Activated naive CD8-positive, alpha-beta T cell treated with anti-CD3 and anti-CD28 coated beads for 36 hours (primary cell): ENCODE measurements at places on chromosomes 1 and 21.

DNA sequence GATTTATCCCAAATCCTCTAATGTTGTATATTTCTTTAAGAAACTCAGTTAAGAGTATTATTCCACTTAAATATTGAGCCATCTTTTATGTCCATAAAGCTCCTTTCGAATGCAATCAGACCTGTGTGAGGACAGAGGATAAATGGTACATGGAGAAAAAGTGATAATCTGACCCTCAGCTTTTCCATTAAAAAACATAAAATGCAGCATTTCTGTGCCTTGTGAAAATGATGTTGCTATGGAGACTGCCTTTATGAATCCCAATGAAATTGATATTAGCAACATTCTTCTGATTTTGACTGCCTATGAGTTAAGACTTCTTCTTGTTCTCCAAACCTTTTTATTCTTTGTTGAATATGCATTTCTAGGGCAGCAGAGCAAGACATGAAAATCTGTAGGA is 44.1 kb upstream of the CYYR1 start:
- H3K27ac ChIP-seq: no peak overlapping the region
- H3K4me1 ChIP-seq: no peaks in the 10 kb centered on the region
- no peak overlapping the region for H3K4me3 ChIP-seq
- H3K36me3 ChIP-seq: no peaks in the 10 kb centered on the region

DNA sequence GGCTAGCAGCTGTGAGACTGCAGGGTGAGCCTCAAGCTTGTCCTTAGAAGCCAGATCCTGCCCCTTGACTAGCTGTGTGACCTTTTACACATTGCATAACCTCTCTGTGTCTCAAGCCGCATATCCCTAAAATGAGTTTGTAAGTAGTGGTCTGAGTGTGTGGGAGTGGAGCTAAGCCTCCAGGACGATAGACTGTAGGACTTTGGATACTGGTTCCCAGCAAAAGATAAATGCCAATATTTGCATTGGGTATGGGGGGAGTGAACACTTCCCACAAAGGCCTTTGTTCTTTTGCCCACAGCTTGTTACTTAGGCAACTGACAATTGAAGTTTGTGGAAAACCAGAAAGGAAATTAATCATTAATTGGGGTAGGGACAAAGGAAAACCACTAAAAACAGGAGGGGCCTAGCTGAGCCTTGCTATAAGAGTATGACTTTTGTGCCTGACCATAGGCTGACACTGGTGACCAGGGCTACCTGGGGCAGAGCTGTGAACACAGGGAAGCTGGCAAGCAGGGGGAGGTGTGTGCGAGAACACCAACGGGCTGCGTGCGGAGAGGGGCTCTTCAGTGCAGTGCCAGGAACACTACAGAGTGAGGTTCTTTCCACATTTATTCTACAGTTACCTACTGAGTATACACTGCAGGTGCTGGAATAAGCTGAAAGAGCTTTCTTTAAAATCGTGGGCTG is 102.4 kb upstream of the ETV3 start:
- H3K27me3 ChIP-seq: peaks cover 17% of the 10 kb centered on the region
- DNase-seq: no peak
- H3K4me1 ChIP-seq: no peaks in the 10 kb centered on the region
- no peak overlapping the region for H3K27ac ChIP-seq

- DNase-seq: no peak
- H3K4me1 ChIP-seq: no peaks in the 10 kb centered on the region
- H3K4me3 ChIP-seq: no peak overlapping the region
- no peak overlapping the region for H3K27ac ChIP-seq
- peaks cover 39% of the 10 kb centered on the region for H3K27me3 ChIP-seq
- no peaks in the 10 kb centered on the region for H3K36me3 ChIP-seq
These were observed 28.3 kb downstream of the PDE4B start for GRCh38 chr1:65820983-65821382.

GRCh38 chr1:4689941-4690635 is 35.7 kb downstream of the AJAP1 start:
- no peaks in the 10 kb centered on the region for H3K27me3 ChIP-seq
- no peak for DNase-seq
- H3K4me1 ChIP-seq: no peaks in the 10 kb centered on the region
- H3K36me3 ChIP-seq: no peaks in the 10 kb centered on the region
- H3K4me3 ChIP-seq: no peak overlapping the region
- H3K27ac ChIP-seq: no peak overlapping the region

- DNase-seq: no peak
- peaks cover 26% of the 10 kb centered on the region for H3K36me3 ChIP-seq
- H3K4me1 ChIP-seq: peaks cover 33% of the 10 kb centered on the region
- H3K4me3 ChIP-seq: no peak overlapping the region
- no peaks in the 10 kb centered on the region for H3K27me3 ChIP-seq
- no peak overlapping the region for H3K27ac ChIP-seq
These were observed 11.7 kb downstream of the PKN2 start for GRCh38 chr1:88695781-88696180.

GRCh38 chr21:45017039-45017960 is 57.1 kb upstream of the ADARB1 start:
- peak overlapping the region; percentile 61 for H3K4me3 ChIP-seq
- H3K27me3 ChIP-seq: peaks cover 48% of the 10 kb centered on the region
- H3K36me3 ChIP-seq: no peaks in the 10 kb centered on the region

DNA sequence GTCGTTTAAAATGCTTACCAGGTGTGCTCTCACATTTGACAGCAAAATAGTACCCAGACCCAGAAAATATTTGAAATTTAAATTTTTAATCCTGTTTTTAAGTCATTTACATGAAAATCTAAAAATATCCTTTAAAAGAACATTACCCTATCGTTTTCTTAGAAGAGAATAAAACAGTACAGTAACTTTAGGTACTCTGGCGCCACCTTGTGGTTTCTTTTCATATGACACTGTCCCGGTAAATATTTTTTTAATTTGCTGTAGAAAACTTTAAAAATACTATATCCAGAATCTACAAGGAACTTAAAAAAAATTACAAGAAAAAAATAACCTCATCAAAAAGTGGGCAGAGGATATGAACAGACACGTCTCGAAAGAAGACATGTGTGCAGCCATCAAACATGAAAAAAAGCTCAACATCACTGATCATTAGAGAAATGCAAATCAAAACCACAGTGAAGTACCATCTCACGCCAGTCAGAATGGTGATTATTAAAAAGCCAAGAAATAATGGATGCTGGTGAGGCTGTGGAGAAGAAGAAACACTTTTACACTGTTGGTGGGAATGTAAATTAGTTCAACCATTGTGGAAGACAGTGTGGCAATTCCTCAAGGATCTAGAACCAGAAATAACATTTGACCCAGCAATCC is 129.2 kb downstream of the RGS21 start:
- peaks cover 14% of the 10 kb centered on the region for H3K27me3 ChIP-seq
- no peaks in the 10 kb centered on the region for H3K36me3 ChIP-seq
- DNase-seq: peak; percentile 15
- no peak overlapping the region for H3K27ac ChIP-seq
- H3K4me3 ChIP-seq: no peak overlapping the region

DNA sequence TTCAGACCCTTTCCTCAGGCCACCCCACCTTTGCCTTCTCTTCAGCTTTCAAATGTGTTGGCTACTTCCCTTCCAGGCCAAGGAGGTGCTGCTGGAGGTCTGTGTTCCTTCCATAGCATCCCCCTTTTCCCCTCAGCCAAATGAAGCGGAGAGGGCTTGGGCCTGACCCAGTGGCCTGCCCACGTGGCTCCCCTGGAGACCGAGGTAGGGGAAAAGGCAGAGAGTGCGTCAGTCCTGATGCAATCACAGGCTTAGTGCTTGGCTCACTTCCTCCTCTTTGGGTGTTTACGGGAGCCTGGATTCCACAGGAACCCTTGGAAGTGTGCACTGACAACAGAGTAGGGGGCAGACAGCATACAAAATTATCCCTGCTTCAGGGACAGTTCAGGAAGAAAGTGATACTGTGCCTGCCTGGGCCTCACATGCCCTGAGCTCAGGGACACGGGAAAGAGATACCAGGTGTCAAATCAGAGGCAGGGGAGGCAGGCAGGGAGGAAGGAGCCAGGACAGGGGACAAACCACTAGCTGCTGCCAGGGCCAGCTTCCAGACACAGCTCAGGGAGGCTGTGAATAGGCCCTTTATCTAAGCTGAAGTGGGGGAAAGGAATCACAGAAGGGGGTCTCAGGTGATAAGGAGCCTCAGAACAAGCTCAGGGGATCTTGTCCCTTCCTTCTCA is 16.6 kb upstream of the PTP4A2 start:
- peak overlapping the region; percentile 82 for H3K27ac ChIP-seq
- H3K36me3 ChIP-seq: no peaks in the 10 kb centered on the region
- DNase-seq: no peak
- no peaks in the 10 kb centered on the region for H3K27me3 ChIP-seq
- peaks cover 48% of the 10 kb centered on the region for H3K4me1 ChIP-seq

DNA sequence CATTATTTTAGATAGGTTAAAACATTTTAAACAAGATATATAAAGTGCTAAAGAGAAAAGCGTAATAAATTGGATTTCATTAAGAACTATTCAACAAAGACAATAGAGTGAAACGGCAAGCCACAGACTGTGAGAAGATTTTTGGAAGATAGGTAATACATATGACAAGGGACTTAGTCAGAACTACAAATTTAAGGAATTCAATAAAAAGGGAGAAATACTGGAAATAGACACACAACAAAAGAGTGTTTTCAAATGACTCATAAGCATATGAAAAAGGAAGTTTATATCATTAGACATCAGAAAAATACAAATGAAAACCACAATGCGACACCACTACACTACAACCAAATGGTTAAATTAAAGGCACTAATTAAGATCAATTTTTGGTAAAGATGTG is 90.5 kb downstream of the GDAP2 start:
- no peak for DNase-seq
- H3K27me3 ChIP-seq: no peaks in the 10 kb centered on the region
- H3K4me1 ChIP-seq: no peaks in the 10 kb centered on the region
- H3K36me3 ChIP-seq: peaks cover 33% of the 10 kb centered on the region

- peaks cover 20% of the 10 kb centered on the region for H3K36me3 ChIP-seq
- no peaks in the 10 kb centered on the region for H3K27me3 ChIP-seq
- H3K27ac ChIP-seq: no peak overlapping the region
- no peak overlapping the region for H3K4me3 ChIP-seq
These were observed 23.9 kb downstream of the TMCO4 start for GRCh38 chr1:19775831-19776230.

- H3K4me1 ChIP-seq: no peaks in the 10 kb centered on the region
- H3K4me3 ChIP-seq: no peak overlapping the region
- H3K36me3 ChIP-seq: no peaks in the 10 kb centered on the region
- no peak overlapping the region for H3K27ac ChIP-seq
- no peaks in the 10 kb centered on the region for H3K27me3 ChIP-seq
- no peak for DNase-seq
These were observed 381.1 kb upstream of the KAZN start for GRCh38 chr1:14217384-14217783.

GRCh38 chr1:66069976-66070876 is 277.5 kb downstream of the PDE4B start:
- no peak for DNase-seq
- no peaks in the 10 kb centered on the region for H3K4me1 ChIP-seq
- H3K36me3 ChIP-seq: no peaks in the 10 kb centered on the region
- H3K27me3 ChIP-seq: peaks cover 30% of the 10 kb centered on the region

DNA sequence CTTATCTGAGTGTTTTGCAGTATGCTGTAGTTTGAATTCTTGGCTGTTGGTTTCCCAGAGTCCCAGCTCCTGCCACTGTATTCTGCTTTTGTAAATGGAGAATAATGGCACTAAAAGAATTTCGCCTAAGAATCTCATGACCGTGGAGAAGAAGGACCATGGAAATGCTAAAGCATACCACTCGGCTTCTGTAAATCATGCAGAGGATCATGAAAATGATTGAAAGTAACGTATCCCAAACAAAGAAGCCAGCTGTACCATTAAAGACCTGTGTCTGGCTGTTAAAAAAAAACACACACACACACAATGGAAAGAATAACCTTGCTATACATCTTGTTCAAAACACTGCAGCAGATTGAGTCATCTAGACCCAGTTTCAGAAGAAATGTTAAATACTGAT is 287.9 kb downstream of the ZNF326 start:
- peaks cover 3% of the 10 kb centered on the region for H3K27me3 ChIP-seq
- no peak overlapping the region for H3K27ac ChIP-seq
- H3K36me3 ChIP-seq: no peaks in the 10 kb centered on the region
- no peak for DNase-seq

- peaks cover 14% of the 10 kb centered on the region for H3K27me3 ChIP-seq
- no peaks in the 10 kb centered on the region for H3K36me3 ChIP-seq
- H3K4me3 ChIP-seq: peak overlapping the region; percentile 85
- no peak overlapping the region for H3K27ac ChIP-seq
- DNase-seq: no peak
- peaks cover 16% of the 10 kb centered on the region for H3K4me1 ChIP-seq
These were observed 34.8 kb downstream of the CLCA1 start for GRCh38 chr1:86503406-86504136.

DNA sequence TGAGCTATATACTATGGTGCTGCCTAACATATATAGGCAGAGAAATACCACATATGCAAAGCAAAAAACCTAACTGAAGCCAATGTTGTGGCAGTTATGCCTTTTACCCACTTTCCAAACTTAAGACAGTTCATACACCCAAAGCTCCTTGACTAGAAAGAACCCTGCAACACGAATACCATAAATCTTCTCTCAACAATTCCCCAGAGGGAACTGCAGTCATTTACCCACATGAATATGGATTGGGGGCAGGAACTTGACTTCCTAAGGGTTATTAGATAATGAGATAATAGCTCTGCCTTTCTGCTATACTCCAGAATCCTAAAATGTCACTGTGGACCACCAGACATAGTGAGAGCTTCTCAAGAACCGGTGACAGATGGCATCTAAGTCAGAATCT is 2.9 kb upstream of the ASPM start:
- H3K36me3 ChIP-seq: peaks cover 3% of the 10 kb centered on the region
- H3K4me3 ChIP-seq: no peak overlapping the region
- no peak for DNase-seq
- H3K27ac ChIP-seq: no peak overlapping the region

- no peak overlapping the region for H3K27ac ChIP-seq
- DNase-seq: no peak
- peaks cover 2% of the 10 kb centered on the region for H3K4me1 ChIP-seq
These were observed 20.2 kb downstream of the ETS2 start for GRCh38 chr21:38825921-38826320.

DNA sequence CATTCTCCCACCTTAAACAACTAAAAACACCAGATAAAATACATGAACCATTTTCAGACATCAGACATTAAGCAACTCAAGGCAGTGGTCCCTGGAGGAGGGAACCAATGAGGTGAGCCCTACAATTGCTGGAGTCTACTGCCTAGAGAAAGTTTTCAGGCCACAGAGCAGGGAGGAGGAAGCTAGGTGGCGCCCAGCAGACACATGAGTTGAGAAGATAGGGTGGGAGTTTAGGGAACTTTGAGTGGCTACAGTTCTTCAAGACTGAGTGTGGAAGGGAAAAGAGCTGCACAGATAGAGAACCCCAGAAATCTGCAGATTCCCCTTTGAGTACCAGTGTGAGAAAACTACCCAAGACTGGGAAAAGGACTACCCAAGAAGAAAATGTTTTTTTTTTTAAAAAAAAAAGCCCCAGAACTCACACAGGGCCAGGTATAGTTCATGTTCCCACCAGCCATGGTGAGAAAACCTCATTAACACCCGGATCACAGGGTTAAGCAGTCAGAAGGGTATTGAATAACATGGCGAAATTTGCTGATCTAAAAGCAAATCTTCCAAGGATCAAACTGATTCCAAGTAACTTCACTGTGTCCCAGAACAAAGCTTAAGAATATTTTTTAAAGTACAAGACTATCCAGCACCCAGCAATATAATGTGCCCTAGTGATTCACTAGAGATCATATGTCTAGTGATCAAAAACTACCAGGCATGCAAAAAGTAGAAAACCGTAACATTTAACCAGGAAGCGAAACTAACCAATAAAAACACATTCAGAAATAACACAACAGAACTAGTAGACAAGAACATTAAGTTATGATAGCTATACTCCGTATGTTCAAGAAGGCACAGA is 12.0 kb downstream of the ALDH9A1 start:
- peaks cover 37% of the 10 kb centered on the region for H3K4me1 ChIP-seq
- no peaks in the 10 kb centered on the region for H3K27me3 ChIP-seq
- DNase-seq: no peak
- peaks cover 52% of the 10 kb centered on the region for H3K36me3 ChIP-seq
- no peak overlapping the region for H3K4me3 ChIP-seq
